ENCODE measurements at places on chromosomes 11 and 22.
A peak's percentile ranks its signal among the peaks of the same experiment; 100 is the strongest.

DNA sequence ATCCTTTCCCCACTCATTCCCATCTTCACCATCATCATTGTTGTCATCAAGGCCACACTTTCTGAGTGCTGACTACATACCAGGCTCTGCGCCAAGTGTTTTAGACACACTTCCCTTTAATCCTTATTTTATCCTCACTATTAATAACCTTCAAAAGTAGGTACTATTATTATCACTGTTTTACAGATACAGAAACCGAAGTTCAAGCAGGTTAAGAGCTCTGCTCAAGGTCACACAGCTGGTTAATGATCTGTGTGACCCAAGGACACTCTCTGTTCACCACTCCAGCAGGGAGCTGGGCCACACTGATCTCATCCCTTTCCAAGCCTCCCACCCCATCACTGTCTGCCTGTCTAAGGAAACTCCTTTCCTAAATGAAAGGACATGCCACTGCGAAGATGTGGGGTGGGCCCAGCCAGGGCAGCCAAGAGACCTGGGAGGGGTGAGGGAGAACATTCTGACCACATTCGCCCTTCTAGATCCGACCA lies 17.2 kb upstream of the TSKU start:
- no peak for DNase-seq

DNA sequence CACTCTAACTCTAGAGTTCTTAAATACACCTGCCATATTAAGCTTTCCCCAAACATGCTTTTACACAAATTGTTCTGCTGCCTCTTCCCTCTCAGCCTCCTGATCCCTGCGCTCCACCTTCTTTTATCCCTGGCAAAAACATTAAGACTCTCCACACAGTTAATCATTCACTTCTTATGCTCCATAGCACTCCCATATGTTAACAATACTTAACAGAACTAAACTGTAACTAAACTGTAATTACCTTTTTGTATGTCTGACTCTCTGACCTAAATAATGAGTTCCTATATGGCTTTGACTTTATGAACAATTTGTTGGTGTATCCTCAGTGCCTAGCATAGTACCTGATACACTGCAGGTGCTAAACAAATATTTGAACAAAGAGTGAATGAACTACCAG lies 71.8 kb downstream of the BTBD10 start:
- DNase-seq, result no peak

GRCh38 chr11:85481862-85482261 lies 145.3 kb downstream of the DLG2 start:
- DNase-seq, result no peak

DNA sequence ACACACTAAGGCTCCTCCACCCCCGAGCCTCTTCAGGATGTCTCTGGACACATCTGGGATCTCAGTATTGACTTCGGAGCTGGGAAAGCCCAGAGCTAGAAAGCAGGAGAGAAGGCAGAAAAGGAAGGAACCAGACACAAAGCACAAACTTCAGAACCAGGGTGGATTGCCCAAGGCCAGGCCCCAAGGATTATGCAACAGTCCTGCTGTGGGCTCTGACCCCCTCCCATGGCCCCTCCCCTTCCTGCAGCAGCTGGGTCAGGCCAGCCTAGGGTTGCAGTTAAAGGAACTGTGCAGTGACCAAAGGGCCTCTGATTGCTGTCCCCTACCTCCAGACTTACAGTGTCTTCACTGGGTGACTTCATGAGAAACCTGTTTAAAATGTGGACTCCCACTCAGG lies 5.3 kb downstream of the KCNE3 start:
- DNase-seq, result no peak

GRCh38 chr11:76568139-76568538 lies 102.4 kb downstream of the LRRC32 start:
- DNase-seq, result no peak

DNA sequence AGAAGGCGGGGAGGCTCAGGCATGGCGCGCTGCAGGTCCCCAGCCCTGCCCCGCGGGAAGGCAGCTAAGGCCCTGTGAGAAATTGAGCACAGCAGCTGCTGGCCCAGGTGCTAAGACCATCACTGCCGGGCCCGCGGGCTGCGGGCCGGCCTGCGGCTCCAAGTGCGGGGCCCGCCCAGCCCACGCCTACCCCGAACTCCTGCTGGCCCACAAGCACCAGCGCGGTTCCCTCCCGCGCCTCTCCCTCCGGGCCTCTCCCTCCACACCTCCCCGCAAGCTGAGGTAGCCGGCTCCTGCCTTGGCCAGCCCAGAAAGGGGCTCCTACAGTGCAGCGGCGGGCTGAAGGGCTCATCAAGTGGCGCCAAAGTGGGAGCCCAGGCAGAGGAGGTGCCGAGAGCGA lies 4.6 kb upstream of the RDX start:
- DNase-seq, result no peak

DNA sequence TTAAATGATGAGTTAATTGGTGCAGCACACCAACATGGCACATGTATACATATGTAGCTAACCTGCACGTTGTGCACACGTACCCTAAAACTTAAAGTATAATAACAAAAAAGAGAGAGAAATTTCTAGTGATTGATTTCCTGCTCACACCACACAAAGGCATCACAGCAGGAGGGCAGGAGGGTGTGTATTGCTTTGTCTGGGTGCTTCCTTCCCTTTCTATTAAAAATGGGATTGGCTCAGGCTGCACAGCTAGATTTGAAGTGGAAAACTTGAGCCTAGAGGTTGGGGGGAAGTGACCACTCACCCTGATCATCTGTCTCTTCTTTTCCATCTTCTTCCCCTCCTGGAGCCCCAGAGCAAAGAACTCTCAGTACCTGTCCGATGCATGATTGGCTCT lies 944 bp upstream of the SCGB1D2 start:
- DNase-seq, result no peak

DNA sequence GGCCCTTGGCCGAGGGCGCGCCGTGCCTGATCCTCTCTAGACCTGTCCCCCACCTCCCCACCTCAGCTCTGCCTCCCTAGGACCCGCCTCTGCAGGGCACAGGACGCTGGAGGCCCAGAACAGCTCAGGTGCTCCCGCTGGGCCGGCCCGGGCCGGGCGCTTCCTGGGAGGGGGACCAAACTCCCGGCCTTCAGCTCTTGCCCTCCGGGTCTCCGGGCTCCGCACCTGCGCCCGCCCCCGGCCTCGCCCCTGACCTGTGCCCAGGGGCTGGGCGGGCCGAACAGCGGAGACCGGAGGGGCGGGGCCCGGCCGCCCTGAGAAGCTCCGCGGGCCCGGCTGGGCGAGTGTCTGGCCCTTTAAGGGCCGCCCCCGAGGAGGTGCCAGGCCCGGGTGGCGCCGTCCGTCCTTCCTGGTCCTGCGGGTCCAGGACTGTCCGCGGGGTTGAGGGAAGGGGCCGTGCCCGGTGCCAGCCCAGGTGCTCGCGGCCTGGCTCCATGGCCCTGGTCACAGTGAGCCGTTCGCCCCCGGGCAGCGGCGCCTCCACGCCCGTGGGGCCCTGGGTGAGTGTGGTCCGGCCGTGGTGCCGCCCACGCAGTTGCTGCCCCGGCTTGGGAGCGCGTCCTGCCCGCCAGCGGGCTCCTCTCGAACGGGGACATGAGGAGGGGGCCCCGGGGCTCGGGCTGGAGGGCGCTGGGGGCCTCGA lies at the start of gene SSH3:
TSS of gene SSH3 (plus strand) at position 399 of the 703 bp plus-strand sequence. CDS start at position 495, 96 bp downstream.
- DNase-seq, result peak; percentile 89

DNA sequence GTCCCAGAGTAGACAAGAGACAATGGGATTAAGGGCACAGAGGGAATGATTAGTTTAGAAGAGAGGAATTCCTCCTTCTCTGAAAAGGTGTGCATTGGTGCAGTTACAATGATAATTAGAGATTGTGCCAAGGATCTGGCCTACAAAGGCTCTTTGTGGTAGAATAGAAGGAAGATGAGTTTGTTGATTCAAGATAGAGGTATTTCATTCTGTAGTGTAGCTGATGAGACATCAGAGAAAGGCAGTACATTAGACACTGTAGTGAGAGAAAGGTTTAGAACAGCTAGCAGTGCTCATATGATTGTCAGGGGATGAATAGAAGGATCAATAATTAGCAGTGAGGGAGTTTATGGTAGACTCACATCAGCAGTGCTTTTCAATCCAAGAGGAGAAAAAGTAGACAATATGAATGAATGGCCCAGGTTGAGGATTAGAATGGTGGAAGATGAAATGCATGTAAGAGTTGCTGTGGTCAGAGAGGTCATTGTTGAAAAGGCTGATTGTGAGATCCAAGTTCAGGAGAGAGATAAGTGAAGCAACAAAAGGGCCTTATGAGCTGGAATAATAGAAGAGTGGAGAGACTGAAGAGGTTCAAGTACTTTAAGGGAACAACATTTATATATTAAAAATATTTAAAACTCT lies 28.9 kb downstream of the SIK2 start:
- no peak for DNase-seq

- DNase-seq, result no peak
These were observed 934.2 kb downstream of the BRD1 start for GRCh38 chr22:48893288-48894063.

- DNase-seq, result peak; percentile 85
These were observed at the start of gene CUL5 for GRCh38 chr11:108008656-108009496. Gene CUL5 (plus strand): TSS chr11:108008898. CDS start chr11:108009349, 451 bp downstream.

DNA sequence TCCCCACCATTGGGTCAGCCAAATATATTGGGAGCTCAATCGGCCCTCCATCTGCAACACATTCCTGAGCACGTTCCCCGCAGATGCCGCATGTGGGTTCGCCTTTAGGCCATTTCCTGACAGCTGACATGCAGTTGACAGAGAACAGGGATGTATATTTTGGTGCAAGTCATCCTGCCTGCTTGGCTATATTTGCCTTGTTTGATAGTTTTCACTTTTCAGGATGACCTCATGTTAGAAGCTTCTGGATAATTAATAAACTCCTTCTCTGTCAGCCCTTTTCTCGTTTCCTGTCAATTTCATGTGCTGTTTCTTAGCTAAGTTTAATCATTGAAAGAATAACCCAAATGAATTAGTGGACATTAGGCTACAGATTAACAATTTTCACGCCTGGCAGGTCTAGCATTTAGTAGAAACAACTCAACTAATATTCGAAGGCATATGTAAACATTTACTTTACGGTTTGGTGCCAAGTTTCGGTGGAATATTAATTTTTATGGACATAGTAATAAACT lies 105.8 kb upstream of the SLC5A12 start:
- DNase-seq, result no peak

DNA sequence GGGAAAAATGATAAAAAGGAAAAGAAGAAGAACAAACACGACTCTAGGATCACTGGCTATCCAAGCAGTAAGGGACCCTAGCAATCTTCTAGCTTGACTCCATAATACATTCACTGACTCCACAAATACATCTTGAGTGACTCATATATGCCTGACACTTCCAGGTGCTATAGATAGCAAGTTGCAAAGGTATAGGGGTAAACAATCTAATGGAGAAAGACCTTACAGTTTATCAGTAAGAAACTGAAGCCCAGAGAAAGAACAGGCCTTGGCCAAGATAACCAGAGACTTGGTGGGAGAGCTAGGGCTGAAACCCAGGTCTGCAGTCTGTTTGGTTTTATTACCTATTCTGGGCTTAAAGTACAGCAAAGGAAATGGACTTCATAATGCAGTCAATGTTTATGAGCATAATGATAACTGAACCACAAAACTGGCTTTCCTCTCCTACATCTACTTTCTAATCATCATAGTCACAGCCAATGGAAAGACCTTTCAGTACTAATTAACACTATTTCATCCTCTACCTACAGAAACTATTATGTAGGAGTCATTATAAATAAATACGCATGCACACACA lies 19.7 kb upstream of the SLC5A1 start:
- no peak for DNase-seq

DNA sequence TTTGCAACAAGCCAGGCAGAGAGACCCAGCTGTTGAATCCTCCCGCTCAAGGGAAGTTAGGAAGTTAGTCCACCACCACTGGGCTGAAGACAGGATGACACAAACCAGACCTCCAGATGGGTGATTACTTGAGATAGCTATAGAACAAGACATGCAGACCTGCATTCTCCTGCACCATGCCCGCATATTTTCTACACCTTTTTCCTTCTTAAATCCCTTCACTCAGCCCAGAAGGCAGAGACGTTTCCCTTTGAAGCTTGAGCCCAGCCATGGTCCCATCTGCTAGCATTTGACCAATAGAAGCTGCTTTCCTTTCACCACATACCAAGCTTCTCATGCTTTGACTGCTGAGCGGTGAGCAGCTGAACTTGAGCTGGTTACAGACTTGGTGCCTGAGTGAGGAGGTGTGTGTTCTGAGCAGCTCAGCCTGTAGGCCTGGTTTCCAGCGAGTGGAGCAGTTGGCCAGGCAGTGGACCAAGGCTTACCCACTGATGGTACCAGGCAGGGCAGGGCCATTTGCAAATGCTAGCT lies 29.2 kb upstream of the CBX6 start:
- DNase-seq, result no peak

DNA sequence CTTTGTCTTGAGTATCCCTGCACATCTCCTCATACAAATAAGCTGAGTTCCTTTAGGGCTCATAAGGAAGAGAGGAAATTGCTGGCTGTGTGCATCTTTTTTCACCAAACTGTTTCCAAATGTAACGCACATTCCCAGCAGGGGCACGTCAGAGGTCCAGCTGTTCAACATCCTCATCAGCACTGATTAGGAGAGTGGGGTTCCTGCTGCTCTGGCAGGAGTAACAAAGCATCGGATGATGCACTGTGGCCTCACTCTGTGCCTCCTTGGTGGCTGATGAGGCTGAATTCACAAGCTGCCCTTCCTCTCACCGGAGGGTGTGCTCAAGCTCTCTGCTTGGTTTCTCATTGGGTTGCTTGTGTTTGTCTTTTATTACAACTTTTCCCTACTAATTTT lies 35.5 kb upstream of the SLC25A1 start:
- DNase-seq, result no peak

- no peak for DNase-seq
These were observed 63.0 kb upstream of the PARVG start for GRCh38 chr22:44117746-44118145.

DNA sequence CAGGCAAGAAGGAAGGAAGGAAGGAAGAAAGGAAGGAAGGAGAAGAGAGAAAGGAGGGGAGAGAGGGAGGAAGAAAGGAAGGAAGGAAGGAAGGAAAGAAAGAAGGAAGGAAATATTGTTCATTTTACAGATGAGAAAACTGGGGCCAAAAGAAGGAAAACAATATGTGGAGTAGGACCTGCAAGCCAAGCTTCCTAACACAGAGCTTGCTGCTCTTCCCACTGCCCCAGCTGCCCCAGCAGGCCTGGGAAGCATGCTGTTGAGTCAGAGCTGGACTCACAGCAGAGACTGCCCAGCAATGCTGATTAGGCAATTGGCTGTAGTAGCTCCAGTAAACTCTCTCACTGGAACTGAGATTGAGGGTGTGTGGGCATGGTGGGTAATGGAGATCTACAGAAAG lies 42.6 kb upstream of the SMCO4 start:
- DNase-seq, result peak; percentile 79

Data from NCI-H226 (cell line).